ENCODE measurements at places on chromosomes 4 and X.
A peak's percentile ranks its signal among the peaks of the same experiment; 100 is the strongest.

GRCh38 chr4:140861359-140862176 is 105.4 kb upstream of the TBC1D9 start:
- peak; percentile 80 for DNase-seq

- no peak for DNase-seq
Measured at GRCh38 chr4:184294606-184295133, 77.0 kb upstream of the ENPP6 start.

DNA sequence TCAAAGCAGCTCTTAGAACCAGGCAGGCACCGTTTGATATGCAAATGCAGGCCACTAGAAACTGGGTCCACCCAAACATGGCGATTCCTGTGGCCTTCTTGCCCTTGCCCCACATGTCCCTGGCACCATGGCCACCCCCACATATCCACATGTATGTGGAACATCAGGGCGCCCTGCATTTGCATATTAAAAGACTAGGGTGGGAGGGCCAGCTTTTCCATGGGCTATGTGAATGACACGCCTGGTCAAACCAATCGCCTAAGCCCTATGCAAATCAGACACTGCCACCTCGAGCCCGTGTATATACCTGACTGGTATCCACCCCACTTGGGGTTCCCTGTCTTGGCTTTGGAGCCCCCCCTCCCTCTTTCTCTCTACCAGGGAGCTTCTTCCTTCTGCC is 107.0 kb downstream of the ABLIM2 start:
- no peak for DNase-seq

DNA sequence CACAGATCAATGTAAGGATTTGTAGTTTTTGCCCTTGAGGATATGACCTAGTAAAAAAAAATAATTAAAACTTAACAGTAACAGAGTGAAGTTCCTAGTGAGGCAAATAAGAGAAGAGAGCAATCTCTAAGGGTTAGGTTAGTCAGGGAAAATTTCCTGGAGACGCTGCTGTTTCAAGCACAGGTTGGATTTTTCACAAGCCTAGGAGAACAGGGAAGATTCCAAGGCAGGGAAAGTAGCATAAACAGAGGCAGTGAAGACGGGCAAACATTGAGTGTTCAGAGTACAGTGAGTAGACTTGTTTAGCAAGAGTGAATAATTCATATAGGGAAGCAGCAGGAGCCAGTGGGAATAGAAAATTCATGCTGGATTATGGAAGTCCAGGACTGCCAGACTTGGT is 212.8 kb downstream of the SPANXN3 start:
- no peak for DNase-seq

- DNase-seq = no peak
Measured at GRCh38 chr4:108003982-108004515, 14.4 kb downstream of the HADH start.

DNA sequence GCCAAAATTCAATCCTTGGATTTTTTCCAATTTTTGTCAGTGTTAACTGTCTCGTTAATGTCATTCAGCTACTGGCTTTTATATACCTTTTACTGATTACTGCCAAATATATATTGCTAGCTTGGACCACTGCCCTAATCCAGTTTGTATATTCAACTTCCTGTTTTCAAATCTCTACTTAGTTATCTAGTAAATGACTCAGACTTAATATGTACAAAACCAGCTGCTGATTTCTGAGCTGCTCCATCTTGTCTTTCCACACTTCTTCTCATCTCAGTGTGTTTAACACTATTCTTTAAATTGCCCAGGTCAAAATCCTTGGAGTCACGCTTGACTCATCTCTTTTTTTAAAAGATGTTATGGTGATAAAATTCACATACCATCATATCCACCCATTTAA is 1196.7 kb downstream of the RAPGEF2 start:
- no peak for DNase-seq

DNA sequence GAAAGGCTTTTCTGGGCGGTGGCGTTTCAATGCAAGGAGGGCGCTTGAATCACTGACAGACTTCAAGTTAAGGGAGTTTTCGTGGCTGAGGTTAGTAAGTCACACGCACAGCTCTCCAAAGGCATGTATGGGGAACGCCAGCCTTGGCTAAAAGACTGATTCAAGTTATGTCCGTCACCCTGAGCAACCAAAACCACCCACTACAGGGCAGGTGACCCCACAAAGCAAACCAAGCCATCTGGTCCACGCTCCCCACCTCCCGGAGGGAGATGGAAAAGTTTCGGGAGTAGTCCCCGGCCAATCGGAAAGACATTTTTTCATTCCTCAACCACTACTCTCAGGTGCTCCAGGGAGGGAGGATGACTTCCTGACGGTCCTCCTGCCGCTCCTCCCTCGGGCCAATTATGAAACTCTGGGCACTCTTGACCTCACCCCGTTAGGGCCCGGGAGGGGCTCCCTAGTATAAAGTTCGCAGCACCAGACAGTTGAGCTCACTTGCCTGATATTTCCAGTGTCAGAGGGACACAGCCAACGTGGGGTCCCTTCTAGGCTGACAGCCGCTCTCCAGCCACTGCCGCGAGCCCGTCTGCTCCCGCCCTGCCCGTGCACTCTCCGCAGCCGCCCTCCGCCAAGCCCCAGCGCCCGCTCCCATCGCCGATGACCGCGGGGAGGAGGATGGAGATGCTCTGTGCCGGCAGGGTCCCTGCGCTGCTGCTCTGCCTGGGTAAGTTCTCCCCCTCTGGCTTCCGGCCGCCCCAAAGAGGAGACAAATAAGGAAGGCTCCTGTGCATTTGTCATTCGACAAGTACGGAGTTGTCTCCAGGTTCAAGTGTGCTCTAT is at the start of gene EREG:
TSS of gene EREG (plus strand) at position 494 of the 840 bp plus-strand sequence. CDS start at position 658, 164 bp downstream.
- peak; percentile 2 for DNase-seq
